ENCODE measurements at places on chromosomes 2 and 18.

DNA sequence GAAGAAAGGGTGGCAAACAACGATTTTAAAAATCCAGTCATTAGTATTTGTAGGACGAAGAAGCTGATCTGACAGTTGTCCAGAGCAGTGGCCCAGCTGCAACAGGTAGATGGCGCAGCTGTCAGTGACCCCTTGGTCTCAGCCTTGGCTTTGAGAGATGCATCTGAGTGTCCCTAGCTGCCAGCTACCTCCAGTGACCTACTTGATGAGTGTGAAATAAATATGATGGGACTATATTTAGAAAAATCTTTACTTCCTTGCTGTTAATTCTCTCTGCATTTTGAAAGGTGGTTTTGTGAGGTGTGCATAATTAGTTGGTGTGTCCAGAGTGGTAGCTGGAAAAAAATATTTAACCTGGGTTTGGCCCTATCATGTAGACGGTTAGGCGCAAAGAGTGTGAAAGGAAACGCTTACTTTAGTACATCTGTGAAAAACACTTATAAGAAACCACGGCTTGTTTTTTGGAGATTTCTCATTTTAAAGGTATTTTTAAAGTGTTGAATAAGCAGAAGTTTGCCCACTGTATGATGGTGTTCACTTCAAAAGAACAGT is 963 bp downstream of the INPP1 start:
- no peak for DNase-seq

DNA sequence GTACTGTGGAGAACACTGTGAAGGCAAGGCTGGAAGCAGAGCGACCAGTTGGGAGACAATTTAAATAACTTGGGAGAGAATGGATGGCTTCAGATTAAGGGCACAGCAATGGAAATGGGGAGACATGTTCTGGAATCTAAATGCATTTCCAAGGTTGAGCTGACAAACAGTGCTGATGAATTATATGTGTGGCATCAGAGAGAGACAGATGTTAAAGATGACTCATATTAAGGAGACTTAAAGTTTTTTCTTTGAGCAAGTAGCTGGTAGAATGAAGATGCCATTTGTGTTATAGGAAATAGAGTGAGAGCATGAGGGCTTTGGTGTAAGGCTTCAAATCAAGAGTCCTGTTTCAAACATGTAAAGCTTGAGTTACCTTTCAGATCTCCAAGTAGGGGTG is 441.8 kb downstream of the SETBP1 start:
- DNase-seq, result no peak

GRCh38 chr18:46413684-46414083 is 243.3 kb downstream of the LOXHD1 start:
- DNase-seq, result no peak

GRCh38 chr2:86562485-86562921 is 740 bp downstream of the CHMP3 start:
- DNase-seq, result no peak

- DNase-seq, result no peak
Measured at GRCh38 chr2:19580264-19580663, 221.8 kb upstream of the OSR1 start.

GRCh38 chr2:68158134-68158447 is 403 bp downstream of the PNO1 start:
- DNase-seq, result no peak

DNA sequence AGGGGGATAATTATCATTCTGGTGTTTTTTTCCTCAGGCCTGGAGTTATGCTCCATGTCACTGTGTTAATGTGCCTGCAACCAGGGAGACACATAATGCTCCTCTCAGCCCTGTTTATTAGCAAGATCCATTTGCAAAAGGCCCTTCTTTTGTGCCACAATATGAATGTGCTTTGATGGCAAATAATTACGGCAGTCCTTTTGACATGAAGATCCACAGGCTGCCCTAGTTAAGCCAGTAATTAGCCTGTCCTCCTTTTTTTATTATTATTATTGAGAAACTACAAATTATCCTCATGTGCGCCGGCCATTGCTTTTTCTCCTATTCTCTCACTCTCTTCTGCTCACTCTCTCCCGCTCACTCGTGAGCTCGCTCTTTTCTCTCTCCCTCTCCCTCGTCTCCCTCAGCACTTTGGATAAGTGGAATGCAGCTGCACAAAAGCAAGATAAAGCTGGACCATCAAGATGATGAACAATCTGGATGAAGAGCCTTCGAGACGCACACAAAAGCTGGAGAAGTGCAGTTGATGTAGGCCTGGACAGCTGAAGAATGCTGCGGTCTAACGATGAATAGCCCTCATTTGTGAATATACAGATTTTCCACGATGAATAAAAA is 762.3 kb downstream of the BCL11A start:
- no peak for DNase-seq

DNA sequence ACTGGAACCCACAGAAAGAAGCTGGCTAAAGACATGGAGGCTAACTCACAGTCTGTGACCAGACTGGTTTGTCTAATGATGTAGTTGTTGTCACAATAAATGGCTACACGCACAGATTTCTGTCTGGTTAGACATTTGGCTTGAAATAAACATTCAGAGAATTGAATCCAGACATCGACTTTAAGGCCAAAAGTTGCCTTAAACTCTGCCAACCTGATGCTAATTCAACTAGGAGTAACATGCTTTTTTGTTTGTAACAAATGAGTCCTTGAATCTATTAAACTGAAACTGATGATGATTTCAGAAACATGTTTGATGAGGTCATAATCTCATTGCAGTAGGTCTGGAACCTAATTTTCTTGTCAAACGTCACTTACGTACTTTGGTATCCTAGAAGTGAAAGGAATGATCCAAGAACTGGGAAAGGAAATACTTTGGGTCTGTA is 123.8 kb downstream of the ERBB4 start:
- DNase-seq, result no peak

- DNase-seq, result no peak
Measured at GRCh38 chr2:238104226-238104690, 4.1 kb downstream of the ESPNL start.

DNA sequence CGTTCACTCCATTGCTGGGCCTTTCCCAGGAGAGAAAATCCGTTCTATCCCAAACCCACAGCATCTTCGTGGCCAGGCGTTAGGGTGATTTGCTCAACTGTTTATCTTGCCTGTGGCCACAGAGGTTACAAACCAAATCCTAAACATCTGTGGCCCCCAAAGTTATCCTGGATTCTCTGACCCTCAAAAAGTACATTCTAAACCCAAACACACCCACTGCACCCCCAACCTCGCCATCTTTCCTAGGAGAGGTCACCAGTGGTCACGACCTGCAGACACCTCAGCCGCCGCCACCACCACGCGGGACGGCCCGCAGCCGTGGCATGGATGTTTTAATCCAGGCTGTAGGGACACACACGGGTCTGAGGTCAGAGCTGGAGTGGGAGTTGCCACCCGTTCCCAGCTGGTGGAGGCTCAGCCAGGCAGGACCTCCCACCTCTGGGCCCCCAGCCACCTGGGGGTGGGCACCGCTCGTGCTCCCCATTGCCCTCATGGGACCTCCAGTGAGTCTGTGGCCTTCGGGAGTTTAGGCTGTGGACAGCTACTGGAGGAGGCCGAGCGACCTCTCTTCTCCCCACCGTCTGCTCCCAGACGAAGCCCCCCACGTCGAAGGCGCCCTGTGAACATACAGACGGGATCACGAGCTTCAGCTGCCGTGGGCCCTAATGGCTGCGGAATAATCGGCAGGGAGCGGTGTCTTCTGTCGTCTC is 72.0 kb downstream of the KCNG2 start:
- no peak for DNase-seq

DNA sequence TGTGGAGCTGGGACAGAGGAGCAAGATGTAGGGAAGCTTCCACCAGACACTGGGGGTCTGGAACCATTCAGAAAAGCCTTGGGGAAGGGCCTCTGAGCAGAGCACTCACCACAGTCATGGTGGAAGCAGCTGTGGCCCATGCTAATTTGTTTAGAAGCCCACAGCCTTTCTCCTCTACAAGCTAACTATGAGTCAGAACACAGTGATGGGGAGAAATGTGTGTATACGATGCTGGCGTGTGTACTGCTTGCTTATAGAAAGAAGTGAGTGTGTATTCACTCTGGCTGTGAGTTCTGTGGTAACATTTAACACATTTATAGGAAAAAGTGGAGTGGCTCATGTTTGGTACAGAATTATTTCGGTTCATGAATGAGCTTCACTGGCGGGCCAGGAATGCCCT is 157.0 kb upstream of the ACAA2 start:
- DNase-seq, result no peak

GRCh38 chr2:102803041-102803896 is 41.4 kb downstream of the TMEM182 start:
- no peak for DNase-seq

- DNase-seq, result no peak
Measured at GRCh38 chr2:160490733-160491685, 2.6 kb downstream of the RBMS1 start.

DNA sequence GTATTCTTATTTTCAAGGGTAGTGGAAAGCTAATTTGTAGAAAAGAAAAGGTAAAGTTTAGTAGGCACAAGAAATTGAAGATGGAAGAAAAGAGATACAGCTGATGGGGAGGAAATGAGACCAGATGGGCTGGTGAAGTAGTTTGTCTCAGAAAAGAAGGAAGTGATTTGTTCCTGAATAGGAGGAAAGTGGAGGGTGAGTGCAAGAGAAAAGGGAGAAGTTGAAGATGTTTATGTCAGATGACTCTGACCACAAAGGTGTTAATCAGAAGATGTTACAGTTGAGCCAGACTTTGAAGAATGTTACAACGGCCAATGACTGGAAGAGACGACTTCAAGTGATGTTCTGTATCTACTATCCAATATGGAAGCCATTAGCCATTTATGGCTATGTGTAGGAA is 21.2 kb downstream of the ZSCAN30 start:
- no peak for DNase-seq

GRCh38 chr2:201608021-201608420 is 35.3 kb downstream of the TMEM237 start:
- DNase-seq, result no peak

GRCh38 chr18:34061226-34061625 is 163.5 kb downstream of the NOL4 start:
- DNase-seq, result no peak

GRCh38 chr2:173238385-173238784 is 116.3 kb upstream of the CDCA7 start:
- no peak for DNase-seq

DNA sequence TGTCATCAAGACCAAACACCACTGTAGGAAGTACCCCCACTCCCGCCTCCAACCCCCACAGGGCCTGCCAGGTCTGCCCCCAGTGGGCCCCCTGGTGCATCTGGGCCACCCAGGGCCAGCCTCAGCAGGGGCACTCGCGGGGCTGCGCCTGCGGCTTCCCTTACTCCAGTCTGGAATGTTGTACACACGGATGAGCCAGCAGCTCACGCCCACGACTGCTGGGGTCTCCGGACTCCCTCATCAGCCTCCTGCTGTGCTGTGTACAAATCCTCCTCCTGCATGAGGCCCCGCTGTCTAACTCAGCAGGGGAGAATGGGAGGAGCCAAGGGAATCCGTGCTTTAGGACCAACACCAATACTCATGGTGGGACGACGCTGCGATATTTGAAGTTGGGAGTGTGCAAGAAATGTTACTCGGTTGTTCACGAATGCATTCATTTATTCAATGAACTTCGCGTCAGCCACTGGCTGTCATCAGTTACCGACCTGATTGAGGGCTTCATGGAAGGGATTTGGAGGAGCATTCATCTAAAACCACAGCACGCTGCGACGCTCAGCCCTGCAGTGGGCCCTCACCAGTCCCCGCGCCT is 654 bp upstream of the ASB1 start:
- DNase-seq, result no peak

DNA sequence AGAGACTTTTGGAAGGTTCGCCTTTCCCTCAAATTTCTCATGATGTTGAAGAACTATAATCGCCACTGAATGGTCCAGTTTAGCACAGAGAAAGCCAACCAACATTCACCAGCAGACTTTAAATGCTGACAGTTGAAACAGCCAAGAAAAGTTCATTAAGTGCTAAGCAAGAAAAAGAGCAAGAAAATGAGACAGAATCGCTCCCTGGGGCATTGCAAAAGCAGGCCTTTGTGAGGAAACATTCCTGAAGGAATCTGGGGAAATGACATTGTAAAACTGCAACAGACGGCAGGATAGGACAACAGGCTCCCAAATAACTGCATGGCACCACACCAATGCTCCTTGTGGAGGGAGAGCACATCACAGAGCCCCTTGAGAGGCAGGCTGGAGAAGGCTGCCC is 269.3 kb upstream of the ID2 start:
- no peak for DNase-seq

DNA sequence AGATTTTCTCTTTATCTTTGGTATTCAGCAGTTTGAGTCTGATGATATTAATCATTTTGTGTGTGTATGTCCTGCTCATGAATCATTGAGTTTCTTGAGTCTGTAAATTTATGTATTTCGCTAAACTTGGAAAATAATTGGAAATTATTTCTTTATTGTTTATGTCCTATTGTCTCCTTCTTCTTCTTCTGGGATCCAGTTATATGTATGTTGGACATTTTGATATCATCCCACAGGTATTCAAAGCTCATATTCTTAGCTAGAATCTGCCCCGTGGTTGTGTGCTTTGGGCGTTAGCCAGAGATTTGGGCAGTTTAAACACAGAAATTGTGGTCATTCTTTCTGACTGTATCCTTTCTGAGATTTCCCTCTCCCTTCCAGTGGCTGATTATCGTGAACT is 243.0 kb upstream of the SPRED2 start:
- no peak for DNase-seq

- DNase-seq, result no peak
Measured at GRCh38 chr2:121665504-121665903, 16.2 kb upstream of the CLASP1 start.

GRCh38 chr2:197786010-197786877 is 1.1 kb upstream of the BOLL start:
- peak; percentile 68 for DNase-seq

GRCh38 chr2:30694286-30695055 is 112.8 kb downstream of the CAPN13 start:
- DNase-seq, result no peak

GRCh38 chr2:236688563-236689392 is 119.2 kb downstream of the ACKR3 start:
- DNase-seq, result no peak

DNA sequence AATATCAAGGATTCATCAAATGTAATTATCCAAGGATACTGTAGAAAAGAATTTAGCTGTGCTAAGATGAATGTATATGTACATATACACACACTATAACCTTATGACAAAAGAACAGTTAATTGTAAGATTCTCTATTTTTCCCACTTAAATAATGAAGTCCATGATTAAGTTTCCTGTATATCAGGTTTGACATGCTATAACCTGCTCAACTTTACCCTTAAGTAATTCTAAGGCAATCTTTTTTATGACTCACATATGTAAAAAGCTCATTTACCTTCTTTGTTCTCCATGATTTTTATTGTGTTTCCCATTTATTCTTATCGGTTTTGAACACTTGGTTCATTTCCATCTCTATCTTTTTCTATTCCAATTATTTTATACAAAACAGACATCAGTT is 1213.1 kb upstream of the SLC39A10 start:
- no peak for DNase-seq

DNA sequence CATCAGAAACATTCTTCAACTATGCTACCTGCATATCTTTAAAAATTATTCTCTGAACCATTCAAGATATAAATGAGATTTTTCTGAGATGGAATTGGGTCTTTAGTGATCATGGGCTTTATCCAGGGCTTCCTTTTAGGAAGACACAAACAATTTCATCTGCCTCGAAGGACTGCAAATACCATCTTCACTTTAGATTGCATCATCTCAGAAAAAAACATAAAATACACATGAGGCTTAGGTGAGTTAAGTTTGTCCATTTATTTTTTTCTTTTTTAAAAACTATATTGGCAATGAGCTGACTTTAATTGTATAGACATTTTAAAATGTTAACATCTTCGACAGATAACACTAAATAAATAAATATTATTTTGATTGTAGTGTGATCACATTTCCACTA is 20.1 kb downstream of the TTN start:
- DNase-seq, result no peak
